ENCODE measurements at places on chromosomes 3 and 15.

- no peak for DNase-seq
Observed at GRCh38 chr3:74904646-74905045, 290.2 kb upstream of the CNTN3 start.

DNA sequence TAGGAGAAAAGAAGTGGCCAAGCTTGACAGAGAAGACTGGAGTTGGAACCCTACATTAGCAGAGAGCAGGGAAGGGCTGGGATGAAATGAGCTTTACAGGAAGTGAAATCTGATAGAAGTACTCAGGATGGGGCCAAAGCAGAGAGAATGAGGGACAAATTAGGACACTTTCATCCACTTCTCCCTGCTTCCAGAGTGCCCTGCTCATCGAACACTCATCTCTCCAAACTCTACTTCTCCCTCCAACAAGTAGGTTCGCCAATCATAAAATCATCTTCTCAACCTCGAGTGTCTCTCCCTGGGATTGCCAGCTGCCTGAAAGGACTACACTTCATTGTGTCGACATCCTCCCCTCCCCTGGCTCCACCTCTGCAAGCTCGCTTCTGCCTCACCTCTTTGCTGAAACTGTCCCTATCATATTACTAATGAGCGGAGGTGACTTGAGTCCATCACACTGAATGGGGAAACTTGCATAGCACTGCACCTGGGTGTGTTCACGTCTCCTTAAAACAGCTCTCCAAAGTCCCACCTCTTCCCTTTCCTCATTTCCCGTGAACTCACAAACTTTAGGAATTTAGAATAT, 365.8 kb downstream of the FOXP1 start:
- DNase-seq, result no peak

- DNase-seq, result no peak
Observed at GRCh38 chr3:47579875-47580274, 1.2 kb upstream of the CSPG5 start.

GRCh38 chr15:98881526-98882520, 125.8 kb downstream of the PGPEP1L start:
- DNase-seq, result peak; percentile 55

GRCh38 chr15:68548364-68548763, 30.4 kb upstream of the CORO2B start:
- DNase-seq, result no peak

DNA sequence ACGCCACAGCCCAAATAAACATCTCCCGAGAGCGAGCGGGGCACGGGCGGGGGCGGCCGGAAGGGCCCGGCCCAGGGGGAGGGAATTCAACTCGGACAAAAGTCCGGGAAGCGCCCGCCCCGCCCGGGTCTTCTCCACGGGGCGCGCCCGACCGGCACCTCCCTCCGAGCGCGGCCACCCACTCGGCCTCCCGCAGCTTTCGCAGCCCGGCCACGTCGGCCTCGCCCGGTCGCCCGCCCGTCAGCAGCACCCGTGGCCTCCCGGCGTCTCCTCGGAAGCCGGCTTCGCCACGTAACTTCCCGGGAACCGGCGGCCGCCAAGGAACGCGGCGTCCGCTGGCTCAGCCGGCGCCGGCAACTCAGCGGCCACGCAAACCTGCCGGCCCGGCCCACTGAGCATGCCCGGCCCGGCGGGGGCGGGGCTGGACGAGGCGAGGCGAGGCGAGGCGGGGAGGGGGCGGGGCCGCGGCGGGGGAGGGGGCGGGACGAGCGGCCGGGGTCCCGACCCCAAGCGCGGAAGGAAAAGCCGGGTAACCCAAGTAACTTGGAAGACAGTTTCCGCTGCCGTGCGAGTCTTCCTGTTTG, at the start of gene TJP1:
TJP1 (minus strand) TSS at position 369 of the 584 bp plus-strand sequence. CDS start 440 bp downstream, outside the sequence.
- no peak for DNase-seq

- DNase-seq, result no peak
Observed at GRCh38 chr3:193815246-193816027, 222.4 kb downstream of the OPA1 start.

- DNase-seq, result peak; percentile 16
Observed at GRCh38 chr15:41621200-41622193, 38.7 kb upstream of the MGA start.

- no peak for DNase-seq
Observed at GRCh38 chr3:14222457-14222856, 43.8 kb downstream of the LSM3 start.

DNA sequence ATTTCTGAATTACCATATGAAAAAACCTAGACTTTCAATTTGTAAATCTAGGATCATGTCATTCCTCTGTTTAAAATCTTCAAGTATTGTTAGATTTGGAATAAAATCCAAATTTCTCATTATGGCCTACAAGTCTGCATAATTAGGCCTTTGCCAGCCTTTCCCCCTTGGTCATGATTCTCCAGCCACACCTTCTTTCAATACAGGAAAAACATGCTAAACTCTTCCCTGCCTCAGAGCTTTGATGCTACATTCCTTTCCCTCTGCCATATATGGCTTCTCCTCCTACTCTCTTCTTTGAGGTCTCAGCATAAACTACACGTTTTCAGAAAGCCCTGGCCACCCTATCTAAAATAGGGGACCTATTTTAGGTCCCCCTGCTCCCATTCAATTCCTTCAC, 48.5 kb downstream of the TM6SF1 start:
- DNase-seq, result no peak

DNA sequence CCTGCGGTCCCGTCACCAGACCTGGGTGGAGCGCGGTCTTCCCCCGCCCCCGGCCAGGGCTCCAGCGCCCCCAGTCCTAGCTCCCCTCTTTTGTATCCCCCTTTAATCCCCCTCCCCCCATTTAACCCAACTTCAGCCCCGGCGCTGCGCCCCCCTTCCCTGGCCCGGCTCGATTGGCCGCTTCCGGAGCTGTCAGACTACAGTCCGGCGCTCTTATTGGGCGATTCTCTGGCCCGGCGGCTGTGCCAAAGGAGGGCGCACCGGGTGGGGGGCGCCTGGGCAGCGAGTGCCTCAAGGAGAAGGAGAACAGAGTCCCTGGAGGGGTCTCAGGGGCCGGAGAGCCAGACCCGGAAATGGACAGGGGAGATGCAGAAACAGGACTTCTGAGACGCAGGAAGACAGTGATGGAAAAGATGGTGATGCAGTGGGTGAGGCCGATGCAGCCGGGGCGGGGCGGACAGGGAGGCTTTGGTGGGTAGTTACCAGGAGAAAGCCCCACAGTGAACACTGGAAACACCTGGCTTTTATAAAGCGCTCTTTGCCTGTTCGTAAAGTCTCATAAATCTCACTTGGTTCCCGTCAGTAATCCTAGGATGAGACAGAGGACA, 1.2 kb upstream of the ADCY5 start:
- DNase-seq, result no peak

DNA sequence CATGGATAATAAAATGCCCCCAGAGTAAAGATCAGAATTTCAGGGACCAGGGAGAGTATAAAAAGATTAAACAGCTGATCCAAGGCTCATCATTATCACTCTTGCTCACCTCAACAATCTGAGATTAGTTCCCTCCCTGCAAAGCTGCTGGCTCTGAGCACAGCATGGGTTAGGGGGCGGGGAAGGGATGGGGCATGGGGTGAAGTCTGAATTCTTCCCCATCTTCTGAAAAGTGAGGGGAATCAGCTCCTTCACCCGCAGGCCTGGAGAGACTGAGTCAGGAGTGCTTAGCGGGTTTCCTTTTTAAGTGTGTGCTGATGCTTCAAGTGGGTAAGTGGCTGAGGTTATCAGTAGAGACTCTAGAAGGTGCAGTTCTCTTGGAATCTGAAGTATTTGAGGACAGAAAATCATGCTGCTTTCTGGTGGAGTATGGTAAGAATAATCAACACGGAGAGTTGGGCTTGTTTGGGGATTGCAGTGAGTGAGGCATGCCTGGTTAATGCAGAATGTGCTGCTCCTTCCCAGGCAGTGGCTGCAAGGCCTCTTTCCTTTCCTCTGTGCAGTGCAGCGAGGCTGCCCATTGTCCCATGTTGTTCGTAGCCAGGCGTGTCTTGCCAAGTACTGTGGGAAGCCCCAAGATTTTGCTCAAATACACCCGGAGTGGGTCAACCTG, 59.2 kb upstream of the TRAK1 start:
- no peak for DNase-seq

- no peak for DNase-seq
Observed at GRCh38 chr15:43281926-43282602, 15.3 kb upstream of the TGM5 start.

DNA sequence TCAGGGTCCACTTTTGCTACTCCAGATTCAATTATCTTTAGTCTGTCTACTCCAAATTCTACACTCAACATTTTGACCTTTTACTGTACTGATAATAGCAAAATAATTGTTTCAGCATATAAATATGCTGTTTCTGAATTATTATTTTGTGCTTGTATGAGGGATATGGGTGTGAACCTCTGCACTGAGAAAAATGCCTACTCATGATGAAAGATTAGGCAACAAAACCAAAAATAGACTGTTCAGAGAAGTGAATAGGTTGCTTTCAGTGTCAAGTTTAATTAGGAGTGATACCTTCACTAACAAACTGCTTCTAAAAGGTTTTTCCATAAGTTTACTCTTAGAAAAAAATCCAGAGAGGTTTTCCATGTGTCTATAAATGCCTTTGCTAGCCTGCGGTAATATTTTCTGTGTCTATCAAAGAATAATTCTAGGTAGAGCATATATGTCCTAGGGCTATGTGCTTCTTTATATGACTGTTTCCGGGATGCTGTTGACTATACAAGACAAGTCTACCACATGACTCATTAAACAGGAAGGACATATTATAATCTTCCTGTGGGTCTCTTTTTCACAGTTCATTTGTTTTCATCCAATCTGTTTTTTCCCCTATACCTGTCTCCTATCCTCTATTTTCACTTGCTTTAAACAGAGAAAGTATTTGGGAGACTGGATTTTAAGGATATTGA, 218.5 kb upstream of the TTC14 start:
- DNase-seq, result no peak

DNA sequence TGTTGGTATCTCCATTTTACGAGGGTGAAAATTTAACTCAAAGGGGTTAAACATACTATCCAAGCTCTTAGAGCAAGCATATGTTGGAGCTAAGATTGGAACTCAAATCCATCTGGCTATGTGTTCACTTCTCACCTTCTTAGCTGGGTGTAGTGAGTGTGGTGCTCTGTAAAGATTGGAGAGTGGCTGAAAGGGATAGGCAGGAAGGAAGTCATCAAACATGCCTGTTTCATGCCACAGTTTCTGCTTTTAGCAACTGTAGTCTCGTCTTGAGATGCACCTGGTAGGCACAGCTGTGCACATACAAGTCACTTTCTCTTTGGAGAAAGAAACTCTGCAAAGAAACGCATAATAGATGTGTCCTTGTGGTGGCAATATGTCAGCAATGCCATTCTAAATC, 189.1 kb upstream of the MDFIC2 start:
- DNase-seq, result peak; percentile 3

DNA sequence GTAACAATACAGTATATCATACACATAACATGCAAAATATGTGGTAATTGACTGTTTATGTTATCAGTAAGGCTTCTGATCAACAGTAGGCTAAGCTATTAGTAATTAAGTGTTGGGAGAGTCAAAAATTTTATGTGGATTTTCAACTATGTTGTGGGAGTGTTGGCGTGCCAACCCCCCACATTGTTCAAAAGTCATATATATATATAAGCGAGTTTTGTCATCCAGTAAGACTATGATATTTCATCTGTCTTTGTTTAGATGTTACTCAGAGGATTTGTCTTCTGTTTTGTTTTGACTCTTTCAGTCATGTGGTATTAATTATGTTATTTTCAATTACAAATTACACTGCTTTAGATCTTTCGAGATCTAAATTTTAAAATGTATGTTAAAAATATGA, 51.0 kb upstream of the RAP2B start:
- no peak for DNase-seq

DNA sequence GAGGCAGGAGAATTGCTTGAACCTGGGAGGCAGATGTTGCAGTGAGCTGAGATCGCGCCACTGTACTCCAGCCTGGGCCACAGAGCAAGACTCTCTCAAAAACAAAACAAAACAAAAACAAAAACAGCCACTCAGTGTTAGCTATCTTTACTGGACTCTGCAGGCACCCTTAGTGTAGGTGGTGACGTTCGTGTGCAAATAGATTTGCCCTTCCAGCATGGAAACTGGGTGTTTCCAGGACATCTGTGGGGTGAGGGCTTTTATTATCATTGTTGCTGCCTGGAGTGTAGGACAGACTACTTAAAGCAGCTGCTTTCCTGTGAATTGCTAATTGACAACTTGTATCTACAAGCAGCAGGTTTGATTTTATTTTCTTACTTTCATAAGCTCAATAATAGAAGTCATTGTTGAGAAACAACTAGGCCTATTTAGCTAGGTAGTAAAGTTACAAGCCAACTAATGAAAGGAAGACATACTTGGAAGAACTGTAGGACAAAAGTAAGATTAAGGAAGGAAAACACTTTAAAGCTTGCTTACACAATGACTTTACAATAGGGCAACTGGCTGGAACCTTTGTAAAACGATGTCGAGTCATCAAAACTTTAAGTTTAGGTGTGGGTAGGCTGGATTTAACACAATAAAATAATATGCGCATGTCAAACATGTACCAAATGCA, 25.4 kb upstream of the SPPL2A start:
- no peak for DNase-seq

- no peak for DNase-seq
Observed at GRCh38 chr3:36796881-36797280, 32.5 kb upstream of the DCLK3 start.

DNA sequence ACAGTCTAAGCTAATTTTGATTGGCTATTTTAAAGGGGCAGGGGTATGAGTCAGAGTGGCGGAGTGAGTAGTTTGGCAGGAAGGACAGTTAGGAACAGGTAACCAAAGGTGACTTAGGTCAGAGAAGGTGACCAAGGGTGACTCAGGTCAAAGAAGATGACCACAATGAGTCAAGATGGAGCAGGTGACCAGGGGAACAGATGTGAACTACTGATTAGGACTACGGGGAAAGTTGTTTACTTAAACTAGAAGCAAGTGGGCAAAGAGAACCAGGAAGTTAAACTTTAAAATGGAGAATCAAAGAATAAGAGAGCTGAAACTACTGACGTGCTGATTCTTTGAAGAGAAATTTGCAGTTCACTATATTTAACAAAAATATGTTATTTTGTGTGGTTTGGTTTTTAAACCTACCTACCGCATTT, 14.1 kb upstream of the CA12 start:
- no peak for DNase-seq
